Body of pancreas (tissue), 4 donors: ENCODE measurements at places on chromosomes 6 and 20.

GRCh38 chr6:121944354-121944753, 455.1 kb upstream of the HSF2 start:
- DNase-seq: no peak

GRCh38 chr6:167308207-167308606, 16.7 kb upstream of the TTLL2 start:
- DNase-seq: no peak

- DNase-seq: no peak
Observed at GRCh38 chr6:1590580-1590979, 19.1 kb upstream of the FOXC1 start.

DNA sequence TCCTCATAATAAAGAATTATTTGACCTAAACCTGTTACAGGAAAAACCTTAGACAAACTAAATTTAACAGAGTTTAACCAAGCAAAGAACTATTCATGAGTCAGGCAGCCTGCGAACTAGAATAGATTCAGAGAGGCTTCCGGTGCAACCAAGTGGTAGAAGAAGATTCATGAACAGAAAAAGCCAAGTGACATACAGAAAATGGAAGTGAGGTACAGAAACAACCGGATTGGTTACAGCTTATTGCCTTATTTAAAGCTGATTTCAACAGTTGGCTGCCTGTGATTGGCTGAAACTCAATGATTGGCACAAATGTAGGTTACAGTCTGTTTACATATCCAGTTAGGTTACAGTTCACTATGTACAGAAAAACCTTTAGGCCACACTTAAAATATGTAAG, 10.1 kb downstream of the PPP1R3G start:
- no peak for DNase-seq

GRCh38 chr6:163583558-163583957, 169.0 kb downstream of the QKI start:
- DNase-seq: no peak

- DNase-seq: no peak
Observed at GRCh38 chr20:35490736-35491181, 35.4 kb downstream of the CEP250 start.

- no peak for DNase-seq
Observed at GRCh38 chr20:1842281-1842680, 52.9 kb upstream of the SIRPA start.

- DNase-seq: no peak
Observed at GRCh38 chr20:59850018-59850641, 83.3 kb downstream of the SYCP2 start.

DNA sequence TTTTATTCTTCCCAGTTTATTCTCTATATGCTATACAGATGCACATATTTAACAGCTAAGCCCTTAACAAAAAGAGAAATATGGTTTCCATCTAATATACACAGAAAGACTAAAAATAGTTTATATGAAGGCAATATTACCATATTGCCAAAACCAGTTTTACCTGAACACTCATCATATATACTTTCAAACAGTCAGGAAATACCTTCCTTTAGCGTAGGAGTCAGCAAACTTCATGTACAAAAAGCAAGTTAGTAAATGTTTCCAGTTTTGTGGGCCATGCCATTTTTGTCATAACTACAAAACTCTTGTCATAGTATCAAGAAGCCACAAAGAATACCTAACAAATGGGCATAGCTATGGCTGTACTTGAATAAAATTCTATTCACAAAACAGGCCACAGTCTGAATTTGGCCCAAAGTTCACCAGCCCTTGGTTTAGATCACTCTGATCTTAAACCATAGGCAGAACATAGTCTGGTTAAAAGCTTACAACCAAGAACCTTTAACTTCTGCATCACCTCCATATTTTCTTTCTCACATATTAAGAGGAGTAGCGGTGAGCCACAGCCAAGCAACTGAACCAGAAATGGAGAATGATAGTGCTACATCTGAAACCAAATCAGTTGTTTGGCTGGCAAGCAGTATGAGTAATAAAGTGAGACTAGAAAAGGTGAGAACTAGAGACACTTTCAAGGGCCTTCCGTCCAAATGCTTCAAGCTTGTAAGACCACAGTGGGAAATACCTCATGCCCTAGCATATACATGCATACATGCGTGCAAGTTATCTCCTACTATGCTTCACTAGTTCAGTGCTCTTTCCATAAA, 116.6 kb downstream of the PTPRK start:
- no peak for DNase-seq

GRCh38 chr6:104325341-104326172, 534.2 kb downstream of the HACE1 start:
- peak; percentile 31 for DNase-seq

GRCh38 chr6:142376115-142376514, 74.3 kb downstream of the ADGRG6 start:
- no peak for DNase-seq

DNA sequence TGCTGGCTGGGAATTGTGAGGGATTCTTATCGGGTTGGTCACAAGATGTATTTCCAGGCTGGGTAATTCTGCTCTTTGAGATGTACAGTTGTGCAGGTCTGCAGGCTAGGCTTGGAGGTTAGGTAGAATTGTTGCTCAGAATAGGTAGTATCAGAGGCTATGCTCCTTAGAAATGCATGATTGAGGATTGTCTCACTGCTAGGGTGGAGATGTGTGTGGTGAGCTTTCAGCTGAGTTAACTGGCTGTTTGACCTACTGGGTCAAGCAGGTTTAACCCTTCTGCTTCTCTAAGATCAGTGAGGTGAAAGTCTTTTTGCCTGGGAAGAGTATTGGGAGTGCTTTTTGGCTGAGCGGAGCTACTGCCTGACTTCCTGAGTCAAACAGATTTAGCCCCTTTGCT, 701.1 kb downstream of the UTRN start:
- DNase-seq: no peak

DNA sequence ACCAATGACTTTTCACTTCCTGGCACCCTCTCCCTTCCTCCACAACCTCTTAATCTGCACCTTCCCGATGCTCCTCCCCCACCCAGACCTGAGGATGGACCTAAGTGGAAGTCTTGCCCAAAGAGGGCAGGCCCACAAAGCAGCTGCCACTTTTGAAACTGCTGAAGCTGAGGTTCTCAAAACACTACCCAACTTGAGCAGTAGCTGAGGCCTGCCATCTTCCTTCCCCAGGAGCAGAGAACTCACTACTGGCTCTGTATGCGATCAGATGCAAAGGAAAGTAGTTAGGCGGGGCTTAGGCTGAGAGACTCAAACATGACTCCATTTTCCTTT, 1.5 kb downstream of the HM13 start:
- peak; percentile 40 for DNase-seq
